ENCODE measurements at places on chromosomes 2 and 18.
A peak's percentile ranks its signal among the peaks of the same experiment; 100 is the strongest.

DNA sequence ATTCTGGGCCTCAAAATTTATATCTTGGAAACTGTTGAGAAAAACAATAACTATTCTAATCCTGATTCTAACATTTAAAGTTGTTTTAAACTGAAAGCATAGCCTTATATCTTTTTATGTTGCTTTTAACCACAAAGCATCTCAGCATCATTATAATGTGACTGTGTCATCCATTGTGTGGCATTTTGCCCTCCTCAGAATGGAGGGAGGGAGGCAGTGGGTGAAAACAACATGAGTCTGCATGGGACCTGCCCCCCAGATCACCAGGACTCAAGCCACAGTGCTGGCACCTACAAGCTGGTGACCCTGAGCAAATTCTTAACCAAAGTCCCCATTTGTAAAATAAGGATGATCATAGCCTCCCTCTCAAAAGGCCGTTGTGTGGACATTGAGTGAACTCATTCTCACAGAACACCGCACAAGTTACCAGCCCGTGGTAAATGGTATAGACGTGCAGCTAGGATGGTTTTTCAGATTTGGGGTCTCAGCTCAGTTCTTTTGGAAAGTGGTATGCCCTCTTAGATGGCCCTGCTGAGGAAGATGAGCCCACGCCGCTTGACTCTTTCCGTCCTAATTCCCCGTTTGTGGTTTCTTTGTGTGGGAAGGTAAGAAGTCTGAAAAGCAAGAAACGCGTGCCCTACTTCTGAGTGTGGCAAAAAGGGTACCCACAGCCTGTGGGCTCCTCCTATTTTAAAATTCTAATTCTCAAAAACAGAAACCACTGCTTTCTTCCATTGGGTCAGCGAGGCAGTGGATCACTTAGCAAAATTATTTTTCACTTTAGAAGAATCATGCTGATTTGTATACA, 305.0 kb upstream of the ID2 start:
- peak; percentile 1 for DNase-seq

DNA sequence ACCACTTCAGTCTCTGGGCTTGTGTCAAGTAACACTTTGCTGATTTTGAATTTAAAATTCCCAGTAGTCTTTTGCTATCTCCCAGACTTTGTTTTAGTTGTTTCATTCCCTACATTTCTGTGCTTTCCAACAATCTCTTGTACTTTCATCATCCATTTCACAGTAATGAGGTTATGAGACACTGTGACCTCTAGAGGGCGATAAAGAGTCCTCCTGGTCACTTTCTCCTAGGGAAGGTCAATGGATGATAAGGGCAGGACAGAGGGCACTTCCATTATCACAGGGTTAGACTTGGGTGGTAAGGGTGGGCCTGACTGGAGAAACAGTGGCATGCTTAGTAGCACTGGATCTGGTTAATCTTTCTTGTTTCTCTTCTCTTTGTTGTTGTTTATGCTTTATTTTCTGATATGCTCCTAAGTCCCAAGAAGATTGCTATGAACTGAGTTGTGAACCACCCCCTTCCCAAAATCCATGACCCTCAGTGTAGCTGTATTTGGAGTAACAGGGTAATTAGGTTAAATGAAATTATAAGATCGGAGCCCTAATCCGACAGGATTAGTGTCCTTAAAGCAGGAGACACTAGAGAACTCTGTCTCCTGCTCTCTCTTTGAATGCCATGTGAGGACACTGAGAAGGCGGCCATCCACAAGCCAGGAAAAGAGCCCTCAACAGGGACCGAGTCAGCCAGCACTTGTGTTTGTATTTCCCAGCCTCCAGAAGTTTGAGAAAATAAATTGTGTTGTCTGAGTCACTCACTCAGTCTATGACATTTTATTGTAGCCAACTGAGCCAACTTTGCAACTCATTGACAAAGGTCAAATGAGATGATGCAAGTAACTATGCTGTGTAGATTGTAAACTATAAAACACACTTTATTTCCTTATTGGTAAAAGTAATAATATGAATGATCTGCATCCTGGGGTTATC, 779.2 kb downstream of the CNTNAP5 start:
- no peak for DNase-seq

DNA sequence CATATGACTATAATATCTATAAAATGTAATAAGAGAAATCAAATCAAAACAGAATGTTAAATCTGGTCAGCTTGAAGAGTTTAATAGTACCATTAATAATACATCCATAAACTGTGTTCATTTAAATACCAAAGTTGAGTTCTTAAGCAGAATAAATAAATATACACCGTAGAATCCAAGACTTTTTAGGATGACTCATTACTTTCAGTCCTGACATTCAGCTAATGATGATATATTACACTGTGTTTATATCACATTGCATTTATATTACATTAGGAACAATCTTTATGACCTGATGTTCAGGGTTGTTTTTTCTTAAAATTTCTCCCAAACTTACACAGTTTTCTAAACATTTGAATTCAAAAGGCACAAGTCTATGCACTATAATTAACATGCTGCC, 331.3 kb downstream of the SS18 start:
- DNase-seq = no peak

GRCh38 chr2:60515721-60516226, 37.7 kb downstream of the BCL11A start:
- peak; percentile 56 for DNase-seq

DNA sequence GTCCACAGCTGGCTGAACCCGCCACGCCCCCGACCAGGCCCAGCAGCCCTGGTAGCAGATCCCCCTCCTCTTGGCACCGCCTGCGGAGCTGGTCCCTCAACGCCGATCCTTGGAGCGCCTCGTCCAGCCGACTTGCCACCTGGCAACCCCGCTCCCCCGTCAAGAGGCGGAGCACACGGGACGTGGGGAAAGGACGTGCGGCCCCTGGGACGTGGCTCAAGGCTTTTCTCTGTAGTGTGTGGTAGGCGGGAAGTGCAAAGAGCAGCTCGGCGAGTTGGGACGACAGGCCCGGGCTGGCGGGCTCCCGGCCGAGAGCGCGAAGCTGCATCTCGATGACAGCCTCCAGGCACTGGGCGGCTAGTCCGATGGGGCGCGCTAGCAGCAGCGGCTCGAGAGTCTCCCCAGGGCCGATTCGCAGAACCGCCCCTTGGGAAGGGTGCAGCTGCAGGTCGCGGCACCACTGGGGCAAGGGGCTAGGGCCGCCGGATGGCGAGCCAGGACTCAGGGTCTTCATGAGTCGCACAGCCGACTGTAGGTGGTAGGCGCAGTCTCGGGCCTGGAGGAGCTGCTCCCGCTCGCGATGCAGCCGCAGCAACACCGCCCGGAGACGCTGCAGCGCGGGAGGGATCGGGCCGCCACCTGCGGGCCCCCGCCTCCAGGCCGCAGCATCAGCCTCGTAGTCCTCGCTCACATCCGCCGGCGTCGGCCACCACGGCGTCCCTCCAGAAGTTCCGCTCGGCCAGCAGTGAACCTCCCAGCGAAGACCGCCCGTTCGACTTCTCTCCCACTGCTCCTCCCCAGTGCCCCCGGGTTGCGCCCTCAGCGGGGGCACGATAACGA, 617 bp downstream of the CCDC142 start:
- DNase-seq = no peak

DNA sequence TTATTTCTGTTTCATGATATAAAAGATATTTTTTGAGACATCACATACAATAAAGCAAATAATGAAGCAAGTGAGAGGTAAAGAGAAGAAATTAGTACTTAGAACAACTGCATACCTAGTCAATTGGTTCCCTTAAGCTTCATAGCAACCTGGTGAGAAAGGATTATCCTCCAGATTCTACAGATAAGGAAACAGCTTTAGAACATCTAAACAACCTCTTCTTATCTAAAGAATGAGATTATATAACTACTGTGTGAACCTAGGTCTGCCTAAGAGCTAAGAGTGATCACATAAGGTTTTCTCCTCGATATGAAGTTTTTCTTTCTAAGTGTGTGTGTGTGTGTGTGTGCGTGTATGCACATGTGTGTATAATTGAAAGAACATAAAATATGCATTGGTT, 265.1 kb downstream of the NOL4 start:
- DNase-seq = no peak

GRCh38 chr18:22643731-22644130, 226.0 kb upstream of the CTAGE1 start:
- DNase-seq = no peak

GRCh38 chr2:206031162-206031784, 54.7 kb downstream of the INO80D start:
- DNase-seq = no peak

DNA sequence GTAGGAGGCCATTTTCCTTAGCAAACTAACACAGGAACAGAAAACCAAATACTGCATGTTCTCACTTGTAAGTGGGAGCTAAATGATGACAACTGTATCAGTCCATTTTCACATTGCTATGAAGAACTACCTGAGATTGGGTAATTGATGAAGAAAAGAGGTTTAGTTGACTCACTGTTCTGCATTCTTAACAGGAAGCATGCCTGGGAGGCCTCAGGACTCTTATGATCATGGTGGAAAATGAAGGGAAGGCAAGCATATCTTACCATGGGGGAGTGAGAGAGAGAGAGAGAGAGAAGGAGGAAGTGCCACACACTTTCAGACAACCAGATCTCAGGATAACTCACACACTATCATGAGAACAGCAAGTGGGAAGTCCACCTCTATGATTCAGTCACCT, 105.3 kb downstream of the PARD3B start:
- DNase-seq = no peak

DNA sequence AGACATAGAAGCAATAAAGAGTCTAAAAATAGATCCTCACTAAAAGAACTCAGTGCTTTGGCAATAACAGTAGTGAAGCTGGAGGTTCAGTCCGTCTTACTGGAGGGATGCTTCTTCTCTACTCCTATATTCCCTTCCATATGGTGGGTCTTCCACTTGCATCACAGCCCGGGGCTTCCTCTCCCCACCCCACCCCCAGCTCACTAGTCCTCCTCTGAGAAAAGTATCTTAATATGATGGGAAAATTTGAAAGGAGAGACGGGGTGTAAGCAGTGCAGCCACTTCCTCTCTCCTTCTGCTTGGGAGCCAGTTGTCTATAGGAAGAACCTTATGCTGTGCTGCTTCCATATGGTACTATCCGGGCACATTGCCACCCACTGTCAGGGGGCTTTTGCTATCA, 57.2 kb upstream of the SPOPL start:
- no peak for DNase-seq

GRCh38 chr2:177568390-177568789, 175.8 kb downstream of the AGPS start:
- DNase-seq = no peak

GRCh38 chr2:238457927-238458324, 31.2 kb downstream of the ASB1 start:
- no peak for DNase-seq

GRCh38 chr2:175698061-175698460, 304.0 kb downstream of the LNPK start:
- no peak for DNase-seq

DNA sequence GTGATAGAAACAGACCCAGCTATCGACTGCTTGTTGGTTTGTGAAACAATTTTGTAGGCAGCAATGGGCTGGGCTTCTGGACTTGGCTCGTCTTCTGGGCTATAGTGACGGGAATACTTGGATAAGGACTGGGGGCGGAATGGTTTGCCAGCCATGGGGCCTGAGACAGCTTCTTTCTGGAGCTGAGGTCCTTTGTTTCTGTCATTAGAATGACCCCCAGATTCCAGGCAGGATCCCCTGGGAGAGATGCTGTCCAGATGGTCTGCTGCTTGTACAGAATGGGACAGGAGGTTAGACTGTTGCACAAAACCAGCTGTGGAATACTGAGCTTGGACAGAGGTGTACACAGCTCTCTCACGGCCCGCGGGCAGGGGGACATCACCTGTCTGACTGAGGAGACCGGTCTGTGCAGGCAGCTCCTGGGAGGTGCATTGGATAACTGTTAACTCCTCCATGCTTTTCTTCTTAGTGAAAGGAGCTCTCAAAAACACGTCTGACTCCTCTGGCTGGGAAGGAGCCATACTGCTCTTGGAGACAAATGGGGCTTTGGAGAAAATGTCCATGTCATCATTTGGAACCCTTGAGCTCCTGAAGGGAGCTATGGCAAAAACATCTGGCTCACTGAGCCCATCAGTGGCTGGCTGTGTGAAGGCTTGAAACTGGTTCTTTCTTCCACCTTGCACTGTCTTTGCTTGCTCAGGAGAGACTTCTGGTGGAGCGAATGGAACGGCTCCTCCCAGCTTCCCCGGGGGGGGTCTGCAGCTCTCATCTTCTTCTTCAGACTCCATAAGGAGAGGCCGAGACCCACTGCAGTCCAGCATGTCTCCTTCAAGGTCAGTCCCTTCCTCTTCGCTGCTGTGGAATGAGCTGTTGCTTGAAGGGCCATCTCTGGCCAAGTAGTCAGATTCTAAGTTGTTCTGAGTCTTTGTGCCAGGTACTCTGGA, 28.6 kb upstream of the NFU1 start:
- DNase-seq = no peak

DNA sequence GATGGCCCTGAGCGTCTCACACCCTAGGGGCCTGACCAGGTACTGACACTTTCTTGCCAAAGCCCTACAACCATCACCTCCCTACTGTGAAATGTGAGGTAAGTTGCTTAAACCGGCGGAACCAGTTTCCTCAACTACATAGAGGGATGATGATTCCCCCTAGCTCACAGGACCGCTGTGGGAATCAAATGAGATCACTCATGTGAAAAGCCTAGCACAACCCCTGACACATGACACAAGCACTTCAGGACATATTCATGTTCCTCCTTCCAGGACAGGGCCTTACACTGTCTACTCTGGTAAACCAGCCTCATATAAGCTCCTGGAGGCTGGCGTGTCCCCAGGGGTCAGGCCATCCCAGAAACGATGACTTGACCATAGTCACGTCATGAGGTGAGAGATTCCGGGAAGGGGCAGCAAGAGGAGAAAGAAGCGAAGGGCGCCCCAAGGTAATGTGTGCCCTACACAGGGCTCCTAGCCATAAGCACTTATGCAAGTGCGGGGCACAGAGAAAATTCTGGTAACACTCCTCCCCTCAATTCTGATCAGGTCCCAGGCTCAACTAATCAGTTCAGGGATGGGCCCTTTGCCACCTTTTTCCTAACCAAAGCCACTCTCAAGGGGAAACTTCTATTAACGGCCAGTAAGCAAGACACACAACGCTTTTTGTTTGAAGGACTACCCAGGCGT, 49.5 kb downstream of the C2orf42 start:
- no peak for DNase-seq

DNA sequence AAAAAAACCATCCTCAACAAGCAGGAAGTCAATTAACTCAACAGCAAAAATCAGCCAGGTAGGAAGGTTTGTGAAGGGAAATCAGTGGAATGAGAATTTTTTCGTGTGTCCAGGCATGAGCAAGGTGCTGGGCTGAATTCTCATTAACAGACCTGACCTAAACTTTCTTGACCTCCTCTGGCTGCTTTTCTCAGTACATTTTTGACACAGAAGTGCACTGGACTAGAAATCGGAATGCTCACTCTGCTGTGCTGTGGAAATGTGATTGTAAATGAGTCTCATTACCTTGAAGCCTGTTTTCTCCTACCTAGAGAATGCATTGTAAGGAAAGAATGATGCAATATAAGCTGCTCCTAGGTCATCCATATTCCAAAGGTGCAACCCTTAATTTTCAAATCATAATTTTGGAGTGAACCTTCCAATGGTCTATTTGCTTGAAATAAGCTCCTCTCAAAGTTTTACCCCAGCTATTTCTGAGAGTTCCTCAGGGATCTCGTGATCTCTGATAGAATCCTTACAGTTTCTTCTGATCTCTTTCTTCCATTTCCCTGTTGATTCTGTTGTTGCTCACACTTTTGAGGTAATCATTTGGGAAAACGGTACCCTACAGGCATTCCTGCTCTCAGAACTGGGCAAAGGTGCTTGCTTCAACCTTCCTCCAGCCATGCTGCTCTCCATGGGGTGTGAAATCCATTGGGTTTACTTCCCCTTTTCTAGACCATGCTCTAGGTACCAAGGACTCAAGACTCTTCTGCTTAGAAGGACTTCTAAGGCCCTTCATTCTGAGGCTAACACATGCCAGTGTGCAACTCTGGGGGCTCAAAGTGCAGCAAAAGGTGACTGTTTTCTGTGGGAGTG, 104.9 kb upstream of the ITPRID2 start:
- no peak for DNase-seq
